ENCODE measurements at places on chromosomes 3 and 15.

GRCh38 chr15:90388462-90389380, 679 bp downstream of the IQGAP1 start:
- DNase-seq, result no peak

DNA sequence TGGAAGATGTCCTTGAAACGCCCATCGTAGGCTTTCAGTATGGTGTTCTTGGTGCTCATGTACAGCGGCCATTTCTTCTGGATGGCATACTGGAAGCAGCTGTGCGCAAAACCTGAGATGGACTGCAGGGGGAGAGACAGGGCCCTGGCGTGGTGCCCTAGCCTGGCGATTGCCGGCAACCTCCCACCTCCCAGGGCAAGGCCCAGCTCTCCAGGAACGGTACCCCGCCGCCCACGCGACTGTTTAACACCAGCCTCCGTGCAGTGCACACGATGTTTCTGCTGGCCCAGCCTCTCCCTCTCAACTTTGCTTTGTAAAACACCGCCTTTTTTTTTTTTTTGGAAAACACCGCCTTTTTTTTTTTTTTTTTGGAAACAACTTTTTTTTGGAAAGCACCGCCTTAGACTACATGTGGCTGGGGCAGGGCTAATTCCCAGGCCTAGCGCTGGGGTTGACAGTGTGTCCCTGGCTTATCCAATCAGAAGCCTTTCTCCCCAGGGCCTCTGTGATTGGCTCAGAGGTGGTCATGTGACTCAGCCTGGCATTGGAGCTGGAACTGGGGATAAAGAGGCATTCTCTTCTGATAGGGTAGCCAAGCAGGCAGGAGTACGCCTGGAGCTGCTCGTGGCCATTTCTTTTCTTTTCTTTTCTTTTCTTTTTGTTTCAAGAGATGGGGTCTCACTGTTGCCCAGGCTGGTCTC, 14.7 kb downstream of the IDH2 start:
- DNase-seq, result peak; percentile 90

- DNase-seq, result no peak
These were observed 9.2 kb downstream of the UBA5 start for GRCh38 chr3:132669256-132669777.

DNA sequence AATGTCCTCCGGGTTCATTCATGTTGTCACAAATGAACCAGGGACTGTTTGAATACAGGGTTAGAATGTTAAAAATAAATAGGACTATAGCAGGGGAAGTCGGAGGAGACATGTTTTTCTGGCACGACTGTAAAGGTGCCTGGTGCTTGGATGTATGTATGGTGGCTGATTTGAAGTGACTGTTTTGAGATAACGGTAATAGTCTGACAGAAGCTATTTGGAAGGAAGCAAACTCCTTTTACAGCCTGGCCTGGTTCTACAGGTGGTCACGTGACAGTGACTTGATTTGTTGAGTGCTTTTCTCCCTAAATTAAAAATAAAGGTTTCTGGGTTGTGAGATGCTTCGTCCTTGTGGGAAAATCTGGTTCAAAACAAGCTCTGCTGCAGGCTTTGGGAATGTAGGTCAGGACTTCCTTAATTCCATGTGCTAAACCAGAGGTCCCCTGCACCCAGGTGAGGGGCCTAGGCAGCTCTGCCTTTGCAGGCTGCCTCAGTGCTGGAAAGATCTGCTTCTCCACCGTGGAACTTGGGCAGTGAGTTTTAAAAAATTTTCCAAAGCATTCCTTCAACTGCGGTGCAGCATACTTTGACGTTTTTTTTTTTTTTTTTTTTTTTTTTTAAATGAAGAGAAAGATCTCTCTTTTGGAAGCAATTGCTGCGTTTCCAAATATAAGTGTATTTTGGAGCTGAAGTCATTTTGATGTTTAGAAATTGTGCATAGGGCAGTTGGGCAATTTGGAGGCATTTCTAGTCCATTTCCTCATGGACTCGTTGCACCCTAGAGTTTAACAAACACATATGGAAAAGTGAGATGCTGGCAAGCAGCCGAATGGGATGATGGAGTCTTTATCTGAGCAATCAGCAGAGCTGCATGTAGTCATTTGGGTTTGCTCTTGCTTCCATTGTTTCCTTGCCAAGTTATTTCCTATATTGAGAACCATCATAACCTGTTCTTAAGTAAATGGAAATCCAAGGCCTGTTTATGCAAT, 30.9 kb downstream of the ITPR1 start:
- no peak for DNase-seq

- DNase-seq, result no peak
These were observed 46.0 kb downstream of the CCNL1 start for GRCh38 chr3:157113832-157114505.

- no peak for DNase-seq
These were observed 34.5 kb downstream of the P3H2 start for GRCh38 chr3:190086191-190086590.

DNA sequence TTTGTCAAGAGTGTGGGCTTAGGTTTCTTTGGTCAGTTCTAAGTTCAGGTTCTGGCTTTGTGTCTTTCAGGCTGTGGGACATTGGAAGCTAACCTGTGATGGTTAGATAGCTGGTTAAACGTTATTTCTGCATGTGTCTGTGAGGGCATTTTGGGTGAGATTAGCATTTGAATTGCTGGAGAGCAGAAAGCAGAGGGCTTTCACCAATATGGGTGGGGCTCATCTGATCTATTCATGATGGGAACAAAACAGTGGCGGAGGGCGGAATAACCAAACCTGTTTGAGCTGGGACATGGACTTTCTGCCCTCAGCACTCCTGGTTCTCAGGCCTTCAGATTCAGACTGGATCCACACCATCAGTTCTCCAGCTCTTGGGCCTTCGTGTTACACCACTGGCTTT, 195.4 kb downstream of the KLF13 start:
- DNase-seq, result no peak

DNA sequence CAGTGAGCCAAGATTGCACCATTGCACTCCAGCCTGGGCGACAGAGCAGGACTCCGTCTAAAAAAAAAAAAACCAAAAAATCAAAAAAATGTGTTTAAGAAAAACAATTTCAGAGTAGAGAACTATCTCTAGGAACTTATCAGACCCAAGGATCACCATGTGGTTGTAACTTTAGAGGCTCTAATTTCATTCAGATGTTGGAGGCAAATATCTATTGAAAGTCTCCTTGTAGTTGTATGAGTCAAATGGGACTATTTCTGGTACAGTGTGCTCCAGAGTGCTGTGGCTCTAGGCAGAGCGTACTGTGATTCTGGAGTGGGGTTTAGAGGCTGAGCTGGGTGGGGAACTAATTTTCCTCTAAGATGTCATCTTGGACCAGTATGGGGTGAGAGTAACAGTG, 398.7 kb downstream of the SHQ1 start:
- DNase-seq, result no peak

- DNase-seq, result no peak
These were observed at the start of gene SCG5 for GRCh38 chr15:32641517-32642059. SCG5 (plus strand) TSS chr15:32641710; CDS start chr15:32643593, 1,883 bp downstream.

- no peak for DNase-seq
These were observed 962.3 kb upstream of the NR2F2 start for GRCh38 chr15:95368191-95368590.

- DNase-seq, result no peak
These were observed 67.6 kb downstream of the SCN11A start for GRCh38 chr3:38984110-38984509.

- DNase-seq, result no peak
These were observed 50.1 kb downstream of the RYR3 start for GRCh38 chr15:33360886-33361285.

- DNase-seq, result no peak
These were observed 56.3 kb upstream of the EPHB3 start for GRCh38 chr3:184505076-184505878.

DNA sequence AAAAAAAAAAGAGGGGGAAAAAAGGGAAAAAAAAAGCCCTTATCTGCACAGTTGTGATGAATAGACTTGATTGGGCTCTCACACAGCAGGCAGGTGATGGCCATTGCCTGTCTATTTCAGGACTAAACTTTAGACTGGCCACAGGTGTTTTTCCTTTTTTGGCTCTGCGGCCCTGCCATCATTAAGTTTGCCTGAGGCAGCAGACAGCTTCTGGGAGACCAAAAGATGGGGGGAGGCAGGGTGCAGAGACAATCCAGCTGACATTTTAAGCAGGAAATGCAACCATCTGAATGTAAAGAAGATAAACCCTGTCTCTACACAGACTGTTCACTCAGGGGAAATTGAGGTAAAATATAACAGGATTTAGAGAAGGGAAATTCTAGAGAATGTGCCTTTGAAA, 295.0 kb upstream of the KCNH8 start:
- DNase-seq, result no peak

DNA sequence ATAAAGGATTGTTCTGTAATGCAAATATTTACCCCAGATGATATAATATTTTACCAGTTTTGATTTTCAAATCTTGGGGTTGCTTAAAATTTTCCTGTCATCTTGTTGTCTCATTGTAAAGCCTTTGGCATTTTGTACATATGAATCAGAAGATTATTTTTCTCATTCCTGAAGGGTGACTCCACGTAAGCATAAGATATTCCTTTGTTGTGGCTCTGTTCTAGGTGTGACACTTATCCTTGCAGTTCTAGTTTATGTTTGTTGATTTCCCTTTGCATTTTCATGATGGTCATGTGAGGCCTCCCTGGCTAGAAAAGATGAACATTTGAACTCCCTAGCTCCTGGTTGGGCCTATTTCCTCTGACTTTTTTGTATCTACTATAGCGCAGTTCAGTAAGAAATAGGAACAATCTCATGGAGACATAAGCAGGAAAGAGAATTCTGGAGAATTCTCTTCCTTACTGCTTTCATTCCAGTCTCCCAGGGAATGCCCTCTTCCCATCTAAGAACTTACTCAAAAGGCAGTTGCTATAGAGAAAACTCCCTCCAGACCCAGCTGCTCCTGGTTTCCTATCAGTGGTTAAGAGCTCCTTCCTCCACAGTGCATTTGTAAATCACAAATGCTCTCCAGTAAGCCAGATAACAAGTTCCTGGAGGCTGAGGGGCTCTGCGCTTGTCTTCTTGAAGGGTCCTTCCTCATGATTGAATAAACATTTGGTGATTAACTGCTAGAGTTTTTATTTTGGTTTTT, 124.7 kb downstream of the WNT5A start:
- no peak for DNase-seq

- DNase-seq, result peak; percentile 91
These were observed at the start of gene CCDC71 for GRCh38 chr3:49165771-49166751. CCDC71 (minus strand) TSS chr3:49166331; CDS start chr3:49164208, 2,123 bp downstream.

GRCh38 chr3:187746442-187747281, 1.4 kb upstream of the BCL6 start:
- DNase-seq, result no peak

- no peak for DNase-seq
These were observed 23.8 kb downstream of the TICRR start for GRCh38 chr15:89599021-89599420.

- no peak for DNase-seq
These were observed 14.5 kb upstream of the CAPN3 start for GRCh38 chr15:42344763-42345162.

DNA sequence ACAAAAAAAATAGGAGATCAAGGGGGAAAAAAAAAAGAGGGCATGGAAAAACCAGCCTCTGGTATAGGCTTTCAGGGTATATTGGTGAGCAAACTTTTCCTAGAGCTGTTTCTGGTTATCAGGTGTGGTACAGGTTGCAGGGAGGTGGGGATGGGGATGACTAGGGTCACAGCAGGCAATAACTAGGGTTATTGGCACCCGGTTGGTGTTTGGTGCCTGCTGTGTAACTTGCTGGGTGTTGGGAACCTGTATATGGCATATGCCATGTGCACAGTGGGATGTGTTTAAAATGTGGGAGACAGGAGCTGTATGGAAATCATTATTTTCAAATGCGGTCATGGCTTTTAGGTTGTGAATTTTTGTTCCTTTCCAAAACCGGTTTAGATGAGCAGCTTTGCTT, 119.2 kb downstream of the PTPRG start:
- DNase-seq, result no peak

- no peak for DNase-seq
These were observed 36.9 kb downstream of the NR1D2 start for GRCh38 chr3:23981955-23982354.

DNA sequence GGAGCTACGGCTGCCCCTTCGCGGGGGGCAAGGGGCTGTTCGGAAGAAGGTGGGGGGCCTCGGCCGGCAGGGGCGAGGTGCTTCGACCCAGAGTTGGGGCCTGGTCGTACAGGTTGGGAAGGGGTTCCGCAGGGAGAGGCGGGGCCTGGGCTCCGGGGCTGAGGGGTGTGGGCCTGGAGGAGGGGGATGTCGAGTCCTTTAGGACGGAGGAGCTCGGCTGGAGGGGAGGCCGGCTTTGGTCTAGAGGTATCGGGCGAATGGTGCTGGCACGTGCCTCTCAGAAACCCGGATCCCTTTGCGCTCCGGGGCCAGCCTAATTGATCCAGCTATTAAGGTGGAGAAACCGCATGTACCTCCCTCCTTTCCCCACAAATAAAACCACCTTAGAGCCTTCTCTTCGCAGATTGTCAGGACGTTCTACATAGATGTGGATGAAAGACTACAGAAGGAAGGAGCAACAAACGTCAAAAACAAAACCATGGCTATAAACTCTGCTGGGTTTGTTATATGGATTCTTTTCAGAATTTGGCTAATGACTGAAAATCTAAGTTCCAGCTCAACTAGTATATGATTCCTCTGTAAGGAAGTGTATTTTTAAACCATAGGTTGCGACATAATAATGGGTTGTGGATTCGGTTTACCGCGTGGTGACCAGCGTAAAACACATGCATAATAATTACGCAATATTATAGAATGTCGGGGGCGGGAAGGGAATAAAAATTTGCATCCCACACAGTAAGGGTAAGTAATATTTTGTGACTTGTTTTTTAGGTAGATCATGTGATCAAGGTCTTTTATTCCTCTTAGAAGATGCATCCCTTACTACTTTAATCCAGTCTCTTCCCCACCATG, 644 bp upstream of the NGLY1 start:
- DNase-seq, result peak; percentile 59

- DNase-seq, result peak; percentile 36
These were observed 17.1 kb upstream of the SLC24A5 start for GRCh38 chr15:48103647-48104046.

DNA sequence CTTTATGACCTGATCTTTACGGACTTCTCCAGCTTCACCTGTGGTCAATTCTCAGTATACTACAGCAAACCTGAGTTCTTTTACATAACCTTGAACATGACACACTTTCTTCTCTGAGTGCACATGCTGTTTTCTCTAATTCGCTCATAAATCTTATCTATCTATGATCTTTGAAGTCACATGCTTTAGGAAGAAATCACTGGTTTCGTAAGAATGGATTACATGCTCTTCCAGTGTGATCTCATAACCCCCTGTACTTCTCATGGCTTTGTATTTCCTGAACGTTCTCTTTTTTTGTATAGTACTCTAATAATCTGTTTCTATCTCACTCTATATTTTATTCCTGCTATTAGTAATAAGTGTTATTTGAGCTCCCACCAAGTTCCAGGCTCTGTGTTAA, 1165.2 kb downstream of the TBL1XR1 start:
- no peak for DNase-seq

- DNase-seq, result no peak
These were observed 23.3 kb upstream of the IREB2 start for GRCh38 chr15:78414621-78415250.

DNA sequence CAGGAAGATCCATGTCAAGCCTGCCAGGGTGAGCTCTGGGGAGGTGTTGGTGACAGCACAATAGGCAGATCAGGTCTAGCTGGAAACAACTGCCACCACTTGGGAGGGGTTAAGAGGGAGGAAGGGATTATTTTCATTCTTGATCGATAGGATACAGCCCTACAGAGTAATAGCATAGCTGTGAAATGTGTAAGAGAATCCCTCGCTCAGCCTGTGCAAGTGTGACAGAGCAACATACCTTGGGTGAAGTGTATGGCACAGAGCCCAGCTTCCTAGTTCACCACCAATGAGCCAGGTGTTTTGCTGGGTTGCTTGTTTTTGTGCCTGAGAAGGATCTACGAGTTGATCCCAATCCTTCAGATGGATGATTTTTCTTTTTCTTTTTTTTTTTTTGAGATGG, 9.2 kb upstream of the DCUN1D1 start:
- no peak for DNase-seq

GRCh38 chr15:100593431-100593830, 8.6 kb downstream of the LINS1 start:
- DNase-seq, result no peak

Data from COLO829 (cell line).